Astrocyte of the spinal cord (primary cell): ENCODE measurements at places on chromosomes 2 and 18.

DNA sequence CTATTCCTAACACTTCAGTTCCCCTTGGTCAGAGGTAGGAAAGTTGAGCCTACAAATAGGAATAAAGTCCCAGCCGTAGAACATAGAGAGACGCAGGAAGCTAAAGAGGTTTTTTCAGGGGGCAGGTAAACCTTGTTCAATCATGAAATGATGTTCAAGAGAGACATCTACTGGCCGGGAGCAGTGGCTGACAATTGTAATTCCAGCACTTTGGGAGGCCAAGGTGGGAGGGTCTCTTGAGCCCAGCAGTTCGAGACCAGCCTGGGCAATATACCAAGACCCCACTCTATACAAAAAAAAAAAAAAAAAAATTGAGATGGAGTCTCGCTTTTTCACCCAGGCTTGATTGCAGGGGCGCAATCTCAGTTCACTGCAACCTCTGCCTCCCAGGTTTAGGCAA, 66.7 kb upstream of the DNAJC10 start:
- DNase-seq, result peak; percentile 39

GRCh38 chr2:188773075-188773474, 201.1 kb upstream of the COL3A1 start:
- no peak for DNase-seq

DNA sequence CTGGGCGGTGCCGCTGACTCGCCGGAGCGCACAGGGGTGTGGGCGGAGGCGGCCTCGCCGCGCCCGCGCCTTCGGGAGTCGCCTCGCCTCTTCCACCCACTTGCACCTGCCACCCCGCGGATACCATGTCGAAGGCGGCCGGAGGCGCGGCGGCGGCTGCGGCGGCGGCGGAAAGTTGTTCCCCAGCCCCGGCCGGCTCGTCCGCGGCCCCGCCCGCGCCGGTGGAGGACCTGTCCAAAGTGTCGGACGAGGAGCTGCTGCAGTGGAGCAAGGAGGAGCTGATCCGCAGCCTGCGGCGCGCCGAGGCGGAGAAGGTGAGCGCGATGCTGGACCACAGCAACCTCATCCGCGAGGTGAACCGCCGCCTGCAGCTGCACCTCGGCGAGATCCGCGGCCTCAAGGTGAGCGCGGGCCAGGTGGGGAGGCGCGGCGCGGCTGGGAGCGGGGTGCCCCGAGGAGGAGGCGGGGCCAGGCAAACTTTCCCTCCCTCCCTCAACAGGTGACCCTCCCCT, 766 bp downstream of the CCDC85A start:
- no peak for DNase-seq

- DNase-seq, result no peak
These were observed 123.5 kb upstream of the PELI1 start for GRCh38 chr2:64267699-64268098.
